HepG2 (cell line): ENCODE measurements at places on chromosomes 7 and 10. TPM values are rescaled to one million over a fixed set of nuclear protein-coding genes. Genes with fewer than 3 reads are reported as not detected.

GRCh38 chr7:35777121-35777520 is 23.7 kb upstream of the SEPTIN7 start:
- no peak for DNase-seq

DNA sequence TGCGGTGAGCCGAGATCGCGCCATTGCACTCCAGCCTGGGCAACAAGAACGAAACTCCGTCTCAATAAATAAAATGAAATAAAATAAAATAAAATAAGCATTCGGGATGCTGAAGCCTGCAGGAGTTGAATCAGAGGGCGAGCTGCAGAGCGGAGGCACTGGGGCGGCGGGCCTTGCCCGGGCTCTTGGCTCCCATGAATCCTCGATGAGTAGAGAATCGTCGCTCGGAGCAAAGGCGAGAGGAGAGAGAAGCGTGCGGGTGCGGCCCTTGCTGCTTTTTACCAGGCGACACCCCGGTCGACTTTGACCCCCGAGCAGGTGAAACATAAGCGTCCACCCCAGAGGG is 168.3 kb downstream of the UBE2H start:
- no peak for DNase-seq

GRCh38 chr7:132750530-132751217 is 174.4 kb upstream of the PLXNA4 start:
- DNase-seq = no peak

GRCh38 chr10:58691528-58691927 is 178.9 kb downstream of the BICC1 start:
- DNase-seq = no peak

DNA sequence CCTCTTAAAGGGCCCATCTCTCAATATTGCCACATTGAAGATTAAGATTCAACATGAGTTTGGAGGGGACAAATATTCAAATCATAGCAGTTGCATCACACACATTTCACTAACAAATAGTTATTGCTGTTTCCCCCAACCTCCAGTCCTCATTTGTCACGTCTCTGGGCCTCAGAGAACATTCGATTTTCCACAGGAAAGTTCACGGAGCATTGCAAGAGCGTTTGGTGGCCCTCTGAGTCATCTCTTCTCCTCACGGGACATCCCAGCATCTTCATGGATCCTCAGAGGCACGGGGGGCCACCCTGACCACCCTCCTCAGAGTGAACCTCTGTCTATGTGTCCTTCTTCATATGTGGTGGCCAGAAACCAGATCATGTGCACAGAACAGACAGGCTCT is 50.3 kb upstream of the CHST15 start:
- DNase-seq = no peak

DNA sequence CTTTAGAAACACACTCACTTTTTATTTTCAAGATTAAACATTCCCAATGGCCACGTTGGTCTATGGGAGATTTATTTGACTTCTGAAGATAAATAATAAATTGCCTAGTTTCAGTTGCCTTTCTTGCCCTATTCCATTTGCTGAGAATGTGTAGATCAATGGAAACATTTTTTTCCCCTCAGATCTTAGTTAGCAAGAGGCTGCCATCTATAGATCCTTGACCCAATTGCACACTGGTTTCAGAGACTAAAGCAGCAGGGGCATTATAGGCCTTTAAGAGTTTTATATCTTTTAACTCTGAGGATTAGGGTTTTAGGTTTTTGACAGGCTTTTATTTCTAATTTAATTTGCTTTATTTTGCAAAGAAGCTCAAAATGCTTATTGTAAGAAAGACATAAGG is 163.2 kb upstream of the GPR26 start:
- DNase-seq = no peak

DNA sequence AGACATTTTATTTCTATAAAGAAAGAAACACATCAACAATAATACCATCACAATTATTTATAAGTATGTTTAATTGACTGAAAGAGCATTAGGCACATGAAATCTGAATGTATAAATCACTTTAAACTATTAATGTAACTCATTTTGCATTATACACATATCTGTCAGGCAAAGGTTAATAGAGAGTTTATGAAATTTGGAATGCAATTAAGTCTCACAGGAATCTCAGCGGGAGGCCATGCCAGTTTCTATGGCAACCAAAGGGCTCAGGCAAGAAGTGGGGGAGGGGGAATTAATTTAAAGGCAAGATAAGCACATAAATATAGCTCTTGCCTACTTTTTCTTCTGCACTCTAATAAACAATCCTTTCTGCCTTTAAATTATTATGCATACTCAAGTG is 152.6 kb downstream of the SLC16A9 start:
- no peak for DNase-seq

DNA sequence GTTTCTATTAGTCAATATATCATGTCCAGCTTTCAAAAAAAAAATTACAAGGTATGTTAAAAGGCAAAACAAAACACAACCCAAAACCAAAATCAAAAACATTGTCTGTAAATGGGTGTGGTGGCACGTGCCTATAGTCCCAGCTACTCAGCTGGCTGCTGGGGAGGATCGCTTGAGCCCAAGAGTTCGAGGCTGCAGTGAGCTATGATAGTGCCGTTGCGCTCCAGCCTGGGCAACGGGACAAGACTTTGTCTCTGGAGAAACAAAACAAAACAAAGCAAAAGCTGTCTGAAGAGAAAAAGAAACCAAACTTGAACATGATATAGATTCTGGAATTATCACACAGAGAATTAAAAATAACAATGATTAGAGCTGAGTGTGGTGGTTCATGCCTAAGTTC is 10.3 kb upstream of the CPA5 start:
- no peak for DNase-seq

- DNase-seq = no peak
Observed at GRCh38 chr7:131610007-131610406, 53.6 kb upstream of the PODXL start.

ST8SIA6 gene
- not detected in 2 replicates for total RNA-seq
